ENCODE measurements at places on chromosomes 4 and X. TPM values are rescaled to one million over a fixed set of nuclear protein-coding genes. Genes with fewer than 3 reads are reported as not detected.

DNA sequence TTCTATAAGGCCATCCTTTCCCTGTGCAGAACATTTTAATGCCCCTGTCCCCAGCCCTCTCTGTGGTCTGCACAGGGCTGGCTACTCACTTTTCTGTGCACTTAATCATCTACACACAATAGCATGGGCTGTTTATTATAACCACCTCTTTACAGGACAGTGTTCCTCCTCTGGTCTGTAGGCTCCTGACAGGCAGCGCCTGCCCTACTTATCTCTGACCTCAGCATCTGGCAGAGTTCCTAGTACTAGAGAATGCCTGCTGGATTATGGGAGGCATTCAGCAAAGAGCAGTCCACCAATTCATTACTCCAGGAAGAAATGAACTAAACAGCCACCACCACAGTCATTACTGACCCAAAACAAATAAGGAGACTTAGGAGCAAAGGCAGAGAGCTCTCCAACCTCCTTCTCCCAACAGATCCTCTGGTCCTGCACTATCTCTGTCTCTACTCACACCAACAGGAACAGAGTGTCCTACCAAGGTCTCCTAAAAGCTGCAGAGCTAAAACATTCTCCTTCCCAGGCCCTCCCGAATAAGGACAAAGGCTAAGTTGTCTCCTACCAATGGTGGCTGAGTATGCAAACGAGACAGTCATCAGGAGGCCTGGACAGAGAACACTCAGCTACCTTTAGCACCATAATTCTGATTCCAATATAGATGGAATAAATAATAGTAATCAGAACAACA lies 279.2 kb downstream of the QDPR start:
- no peak for DNase-seq
- no peaks in the 10 kb centered on the region for H3K27me3 ChIP-seq
- H3K27ac ChIP-seq = no peak overlapping the region

DNA sequence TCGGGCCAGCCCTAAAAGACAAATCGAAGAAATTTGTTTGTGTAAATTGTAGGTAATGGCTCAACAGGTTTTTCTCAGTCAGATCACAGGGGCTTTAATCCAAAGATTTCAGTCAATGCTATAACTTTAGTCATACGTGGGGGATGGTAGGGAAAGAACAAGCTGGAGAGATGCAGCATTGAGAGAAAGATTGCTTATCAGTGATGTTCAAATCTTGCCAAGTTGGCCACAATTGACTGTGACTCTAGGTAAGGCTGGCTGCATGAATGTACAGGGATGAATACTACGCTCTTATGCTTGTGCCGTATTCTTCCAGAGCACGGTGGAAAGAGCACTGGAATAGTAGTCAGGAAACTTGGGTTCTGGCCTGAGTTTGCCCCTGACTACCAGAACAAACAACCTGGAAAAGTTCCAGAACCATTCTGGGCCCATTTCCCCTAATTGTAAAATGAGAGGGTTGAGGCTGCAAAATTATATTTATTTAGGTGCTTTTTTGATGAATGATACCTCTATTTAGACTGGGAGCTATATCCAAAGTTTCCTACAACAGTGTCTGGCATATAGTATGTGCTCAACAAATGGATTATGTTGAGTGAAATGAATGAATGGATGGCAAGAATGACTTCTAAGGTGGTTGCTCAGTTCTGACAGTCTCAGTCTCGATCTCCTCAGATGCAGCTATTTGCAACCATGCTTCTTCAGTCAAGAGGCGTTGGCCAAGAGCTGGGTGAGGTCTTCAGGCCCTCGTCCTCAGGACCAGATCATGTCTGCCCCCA lies 44.4 kb downstream of the TSC22D3 start:
- H3K4me1 ChIP-seq = peaks cover 48% of the 10 kb centered on the region
- H3K36me3 ChIP-seq = no peaks in the 10 kb centered on the region
- peak overlapping the region; percentile 60 for H3K27ac ChIP-seq
- H3K27me3 ChIP-seq = no peaks in the 10 kb centered on the region
- H3K4me3 ChIP-seq = no peak overlapping the region

GRCh38 chrX:68915778-68916177 lies 87.0 kb downstream of the EFNB1 start:
- H3K36me3 ChIP-seq = no peaks in the 10 kb centered on the region
- no peak for DNase-seq
- peaks cover 29% of the 10 kb centered on the region for H3K4me1 ChIP-seq
- H3K4me3 ChIP-seq = no peak overlapping the region
- H3K27me3 ChIP-seq = peaks cover 10% of the 10 kb centered on the region

Gene PF4V1
- total RNA-seq = not detected

Gene NKRF
- 13.0 TPM for total RNA-seq

Gene PGAM4
- total RNA-seq = not detected

DNA sequence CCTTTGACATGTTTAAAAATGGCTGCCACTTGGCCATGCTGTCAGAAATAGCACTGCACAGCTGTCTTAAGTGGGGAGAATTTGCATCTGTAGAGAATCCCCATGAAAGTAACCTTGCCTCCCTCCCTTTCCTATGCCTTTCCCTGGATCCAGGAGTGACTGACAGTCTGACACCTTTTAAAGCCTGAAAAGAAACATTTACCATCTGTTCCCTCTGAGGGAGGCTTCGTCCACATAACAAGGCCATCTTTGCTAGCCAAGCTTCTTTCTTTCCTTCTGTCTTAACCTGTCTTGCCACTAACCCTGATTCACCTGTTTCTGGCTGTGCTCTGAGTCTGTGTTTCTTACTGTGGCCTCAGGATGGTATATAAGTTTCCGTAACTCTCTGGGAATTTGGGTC lies 21.3 kb upstream of the AADAT start:
- H3K4me3 ChIP-seq = no peak overlapping the region
- peaks cover 40% of the 10 kb centered on the region for H3K4me1 ChIP-seq
- peaks cover 5% of the 10 kb centered on the region for H3K36me3 ChIP-seq
- no peak for DNase-seq
- H3K27me3 ChIP-seq = no peaks in the 10 kb centered on the region

DNA sequence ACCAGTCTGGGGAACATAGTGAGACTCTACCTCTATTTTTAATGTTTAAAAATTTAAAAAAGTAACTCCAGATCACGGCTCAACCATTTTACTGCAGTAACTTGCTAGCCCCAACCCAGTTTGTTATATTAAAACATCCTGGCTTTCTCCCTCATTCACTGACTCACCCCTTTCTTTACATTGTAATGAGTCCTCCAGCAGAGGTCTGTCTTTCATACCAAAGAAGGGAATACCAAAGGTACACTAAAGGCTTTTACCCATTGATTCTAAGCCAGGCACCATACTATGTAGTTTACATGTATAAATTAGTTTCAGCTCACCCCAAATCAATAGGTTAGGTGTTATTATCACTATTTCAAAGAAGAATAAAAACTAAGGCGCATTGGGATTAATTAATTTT lies 286.9 kb downstream of the PACRGL start:
- H3K27me3 ChIP-seq = peaks cover 26% of the 10 kb centered on the region

Gene ADAM29
- not detected for total RNA-seq

Gene CABS1
- not detected for total RNA-seq

GRCh38 chrX:47607091-47607490 lies 12.6 kb downstream of the SYN1 start:
- no peaks in the 10 kb centered on the region for H3K27me3 ChIP-seq
- peaks cover 19% of the 10 kb centered on the region for H3K4me1 ChIP-seq

Gene IL1RAPL2
- 0.07 TPM for total RNA-seq

DNA sequence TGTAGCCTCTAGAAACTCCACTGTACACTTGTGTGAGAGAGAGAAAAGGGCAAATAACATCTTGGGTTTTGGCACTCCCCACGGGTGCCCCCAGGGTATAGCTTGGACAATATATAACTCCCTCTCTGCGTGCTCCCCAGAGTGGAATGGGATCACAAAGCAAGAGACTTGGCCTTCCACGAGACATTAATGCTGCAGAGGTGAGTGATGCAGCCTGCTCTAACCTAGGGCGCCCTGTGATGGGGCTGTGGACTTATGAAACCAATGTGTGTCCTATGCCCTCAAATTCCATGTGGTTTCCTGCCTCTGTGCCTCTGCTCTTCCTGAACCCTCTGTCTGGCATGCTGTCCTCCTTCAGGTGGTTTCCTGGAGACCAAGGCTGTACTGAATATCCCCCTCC lies 22.0 kb upstream of the FAM9C start:
- peaks cover 18% of the 10 kb centered on the region for H3K36me3 ChIP-seq
- H3K4me1 ChIP-seq = 0 out of 2 replicates have a peak, but pooled peaks cover 4% of the 10 kb centered on the region
- DNase-seq = no peak
- H3K27ac ChIP-seq = no peak overlapping the region
- H3K4me3 ChIP-seq = no peak overlapping the region

Gene USP26
- total RNA-seq = 0.11 TPM

DNA sequence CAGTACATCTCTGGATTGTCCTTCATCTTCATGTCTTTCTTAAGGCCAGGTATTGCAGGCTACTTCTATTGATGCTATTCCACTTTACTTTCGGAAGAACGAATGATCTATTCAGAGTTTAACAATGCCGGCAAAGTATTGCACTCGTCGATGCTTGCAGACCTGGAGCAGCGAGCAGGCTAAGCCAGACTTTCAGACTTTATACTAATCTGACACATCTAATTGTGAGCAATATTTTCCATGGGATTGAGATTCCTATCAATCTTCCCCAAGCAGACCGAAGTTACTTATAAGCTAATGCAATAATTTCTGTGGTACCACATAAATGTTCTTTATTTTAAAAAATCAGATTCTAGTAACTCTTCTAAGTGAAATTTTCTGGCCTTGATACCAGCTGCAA lies 1.6 kb downstream of the EMCN start:
- H3K4me3 ChIP-seq = no peak overlapping the region
- no peaks in the 10 kb centered on the region for H3K27me3 ChIP-seq
- peaks cover 17% of the 10 kb centered on the region for H3K4me1 ChIP-seq
- no peak overlapping the region for H3K27ac ChIP-seq

- H3K4me3 ChIP-seq = no peak overlapping the region
- DNase-seq = no peak
- H3K27ac ChIP-seq = no peak overlapping the region
- peaks cover 12% of the 10 kb centered on the region for H3K27me3 ChIP-seq
- peaks cover 4% of the 10 kb centered on the region for H3K4me1 ChIP-seq
Measured at GRCh38 chrX:77505227-77505626, 58.0 kb downstream of the FGF16 start.

Gene DMP1
- 0.11 TPM for total RNA-seq

DNA sequence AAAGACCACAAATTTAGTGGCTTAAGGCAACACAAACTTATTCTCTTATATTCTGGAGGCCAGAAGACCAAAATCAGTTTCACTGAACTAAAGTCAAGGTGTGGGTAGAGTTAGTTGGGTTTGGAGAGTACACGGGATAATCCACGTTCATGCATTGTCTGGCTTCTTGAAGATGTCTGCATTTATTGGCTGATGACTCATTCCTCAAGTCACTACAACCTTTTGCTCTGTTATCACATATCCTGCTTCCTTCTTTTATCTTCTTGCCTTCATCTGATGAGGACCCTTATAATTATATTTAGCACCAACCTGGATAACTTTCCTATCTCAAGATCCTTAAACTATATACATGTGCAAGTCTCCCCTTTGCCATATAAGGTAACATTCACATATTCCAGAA lies 590.0 kb downstream of the FSTL5 start:
- no peak for DNase-seq
- H3K4me1 ChIP-seq = no peaks in the 10 kb centered on the region
- no peak overlapping the region for H3K27ac ChIP-seq
- no peaks in the 10 kb centered on the region for H3K36me3 ChIP-seq
- H3K4me3 ChIP-seq = no peak overlapping the region
- H3K27me3 ChIP-seq = no peaks in the 10 kb centered on the region

DNA sequence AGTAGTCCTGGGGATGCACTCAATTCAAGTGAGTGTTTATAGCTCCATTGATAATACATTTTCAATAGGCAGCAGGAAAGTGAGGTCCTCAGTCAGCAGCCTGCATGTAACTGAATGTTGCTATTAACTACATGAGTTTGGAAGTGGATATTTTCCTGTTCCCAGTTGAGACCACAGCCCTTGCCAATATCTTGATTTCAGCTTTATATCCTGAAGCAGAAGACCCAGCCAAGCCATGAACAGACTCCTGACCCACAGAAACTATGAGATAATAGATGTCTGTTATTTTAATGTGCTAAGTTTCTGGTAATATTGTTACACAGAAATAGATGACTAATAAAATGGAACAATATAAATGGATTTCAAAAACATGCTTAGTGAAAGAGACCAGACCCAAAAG lies 63.7 kb downstream of the VSIG4 start:
- no peak overlapping the region for H3K27ac ChIP-seq
- peaks cover 5% of the 10 kb centered on the region for H3K4me1 ChIP-seq
- H3K36me3 ChIP-seq = no peaks in the 10 kb centered on the region
- no peak overlapping the region for H3K4me3 ChIP-seq

Gene FGD1
- 36.3 TPM for total RNA-seq

Gene STS
- 0.87 TPM for total RNA-seq

Gene ASB9
- total RNA-seq = 0.11 TPM

DNA sequence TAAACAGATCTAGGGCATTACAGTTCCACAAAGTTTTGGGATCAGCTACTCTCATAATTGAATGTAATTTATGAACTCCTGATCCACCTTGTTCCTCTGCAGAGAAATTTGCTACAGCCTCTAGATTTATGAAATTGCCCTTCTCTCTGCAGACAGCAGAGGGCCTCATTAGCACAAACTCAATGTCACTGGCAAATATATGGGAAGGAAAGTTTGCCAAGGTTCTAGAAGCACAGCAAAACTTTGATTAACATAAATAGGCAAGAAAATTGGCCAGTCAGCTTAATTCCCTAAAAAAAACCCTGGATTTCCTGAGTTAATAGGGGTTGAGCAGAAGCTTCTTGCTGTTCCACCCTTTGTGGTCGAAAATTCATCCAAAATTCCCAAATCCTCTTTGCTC lies 31.5 kb downstream of the PRPS1 start:
- no peak overlapping the region for H3K27ac ChIP-seq
- H3K27me3 ChIP-seq = no peaks in the 10 kb centered on the region
- DNase-seq = no peak
- no peak overlapping the region for H3K4me3 ChIP-seq
- H3K4me1 ChIP-seq = peaks cover 18% of the 10 kb centered on the region

DNA sequence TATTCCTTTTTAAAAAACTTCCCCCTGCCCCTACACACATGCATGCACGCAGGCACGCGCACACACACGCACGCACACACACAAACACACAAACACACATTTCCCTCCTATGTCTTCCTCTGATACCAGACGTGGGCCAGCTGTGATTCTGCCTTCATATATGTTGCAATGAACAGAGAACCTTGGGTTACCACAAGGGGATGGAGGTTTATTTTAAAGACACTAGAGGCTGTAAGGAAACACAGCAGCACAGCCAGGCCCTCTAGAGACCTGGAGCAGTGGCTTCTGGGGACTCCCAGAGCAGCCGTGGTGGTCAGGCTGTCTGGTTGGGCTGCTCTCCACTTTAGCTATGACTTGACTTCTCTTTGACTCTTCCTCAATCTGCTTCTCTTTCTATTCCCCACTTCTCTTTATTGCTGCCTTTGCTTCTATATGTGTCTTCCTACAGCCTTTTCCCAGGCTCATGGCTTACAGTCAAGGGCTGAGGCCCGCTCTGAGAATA lies 3.2 kb upstream of the TLR10 start:
- peaks cover 2% of the 10 kb centered on the region for H3K27me3 ChIP-seq
- no peaks in the 10 kb centered on the region for H3K36me3 ChIP-seq
- H3K4me1 ChIP-seq = no peaks in the 10 kb centered on the region
- H3K27ac ChIP-seq = no peak overlapping the region
- DNase-seq = no peak
- H3K4me3 ChIP-seq = no peak overlapping the region

Gene MTMR8
- total RNA-seq = 6.1 TPM

Gene ADH7
- total RNA-seq = not detected

Gene RGN
- 1.6 TPM for total RNA-seq

All from WTC11 (cell line).